Neural crest cell (in vitro differentiated cells): ENCODE measurements at places on chromosomes 16 and 17.

DNA sequence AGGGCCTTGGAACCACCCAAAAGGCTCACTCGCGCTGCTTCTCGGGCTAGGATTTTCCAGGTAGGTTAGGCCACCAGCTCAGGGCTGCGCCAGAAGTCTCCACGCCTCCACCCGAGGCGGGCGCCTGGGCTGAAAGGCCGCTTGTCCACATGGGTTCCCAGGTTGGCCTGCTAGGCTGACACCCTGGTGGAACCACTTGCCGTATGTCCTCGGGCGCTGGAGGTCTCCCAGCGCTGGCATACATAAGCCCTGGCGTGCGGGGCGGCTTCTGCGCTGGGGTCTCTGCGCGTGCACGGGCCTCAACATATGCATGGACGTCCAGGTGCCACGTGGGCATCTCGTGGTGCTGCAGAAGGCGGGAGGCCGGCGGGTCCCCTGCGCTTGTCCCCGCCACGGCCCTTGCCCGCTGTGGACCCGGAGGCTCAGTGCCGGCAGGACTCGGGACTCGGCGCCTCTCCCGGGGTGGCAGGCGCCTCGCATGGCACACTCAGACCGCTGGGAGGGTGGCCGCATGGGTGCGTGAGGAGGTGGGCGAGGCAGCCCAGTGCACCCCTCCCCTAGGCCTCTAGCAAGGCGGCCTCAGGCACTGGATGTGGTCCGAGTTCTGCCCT is 47.2 kb upstream of the ZNF629 start:
- DNase-seq = no peak

DNA sequence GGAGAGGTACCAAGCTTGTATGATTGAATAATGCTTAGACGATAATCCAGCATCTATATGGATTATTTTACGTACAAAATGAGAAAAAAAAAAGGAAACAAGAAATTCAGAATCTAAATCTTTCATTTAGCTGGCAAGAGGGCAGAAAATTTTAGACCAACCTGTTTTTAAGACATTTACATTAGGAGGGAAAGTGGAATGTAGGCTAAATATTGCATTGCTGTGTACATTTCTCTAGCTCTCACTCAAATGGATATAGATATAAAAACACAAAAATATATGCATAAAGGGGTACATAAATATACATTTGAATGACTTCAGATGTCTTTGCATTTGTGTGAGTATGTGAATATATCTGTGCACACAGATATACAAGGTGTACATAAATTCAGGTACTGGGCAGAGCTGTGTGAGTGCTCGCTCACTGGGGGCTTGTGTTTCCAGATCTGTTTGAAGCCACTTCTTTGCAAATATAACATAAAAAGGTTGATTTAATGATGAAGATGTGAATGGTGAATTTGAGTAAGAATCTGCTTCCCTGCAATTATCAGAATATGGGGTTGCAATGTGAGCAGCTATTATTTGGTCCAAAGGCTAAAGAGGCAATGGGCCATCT is 14.2 kb upstream of the ZFHX3 start:
- no peak for DNase-seq

- DNase-seq = no peak
Measured at GRCh38 chr17:14078027-14078426, 8.7 kb downstream of the COX10 start.

DNA sequence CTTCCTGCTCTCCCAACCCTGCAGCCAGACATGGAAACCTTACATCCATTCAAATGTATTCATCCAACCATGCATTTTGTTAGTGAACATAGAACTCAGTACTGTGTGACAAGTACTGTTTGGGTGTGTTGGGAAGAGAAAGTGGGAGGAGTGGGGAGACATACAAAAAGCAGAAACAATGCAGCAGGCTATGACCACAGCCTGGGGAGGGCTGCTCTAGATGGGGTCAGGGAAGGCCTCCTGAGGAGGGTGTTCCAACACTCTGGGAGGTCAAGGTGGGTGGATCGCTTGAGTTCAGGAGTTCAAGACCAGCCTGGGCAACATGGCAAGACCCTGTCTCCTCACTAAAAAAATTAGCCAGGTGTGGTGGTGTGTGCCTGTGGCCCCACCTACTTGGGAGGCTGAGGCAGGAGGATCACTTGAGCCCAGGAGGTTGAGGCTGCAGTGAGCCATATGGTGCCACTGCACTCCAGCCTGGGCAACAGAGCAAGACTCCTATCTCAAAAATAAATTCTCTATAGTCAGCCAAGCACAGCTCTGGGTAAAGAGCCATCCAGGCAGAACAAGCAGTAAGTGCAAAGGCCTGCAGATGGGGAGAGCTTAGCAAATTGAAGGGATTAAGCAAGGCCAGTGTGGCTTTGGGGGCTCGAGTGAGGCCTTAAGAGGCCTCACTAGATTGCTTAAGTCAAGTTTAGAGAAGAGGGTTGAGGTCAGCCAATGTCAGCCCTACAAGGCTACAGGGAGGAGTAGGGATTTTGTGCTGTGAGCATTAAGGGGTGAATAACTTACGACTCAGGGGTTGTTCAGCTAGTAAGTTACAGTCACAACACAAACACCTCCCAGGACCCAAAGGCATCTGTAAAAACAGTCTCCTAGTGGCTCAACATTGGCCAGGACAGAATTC is 5.5 kb downstream of the SLC13A2 start:
- DNase-seq = no peak

DNA sequence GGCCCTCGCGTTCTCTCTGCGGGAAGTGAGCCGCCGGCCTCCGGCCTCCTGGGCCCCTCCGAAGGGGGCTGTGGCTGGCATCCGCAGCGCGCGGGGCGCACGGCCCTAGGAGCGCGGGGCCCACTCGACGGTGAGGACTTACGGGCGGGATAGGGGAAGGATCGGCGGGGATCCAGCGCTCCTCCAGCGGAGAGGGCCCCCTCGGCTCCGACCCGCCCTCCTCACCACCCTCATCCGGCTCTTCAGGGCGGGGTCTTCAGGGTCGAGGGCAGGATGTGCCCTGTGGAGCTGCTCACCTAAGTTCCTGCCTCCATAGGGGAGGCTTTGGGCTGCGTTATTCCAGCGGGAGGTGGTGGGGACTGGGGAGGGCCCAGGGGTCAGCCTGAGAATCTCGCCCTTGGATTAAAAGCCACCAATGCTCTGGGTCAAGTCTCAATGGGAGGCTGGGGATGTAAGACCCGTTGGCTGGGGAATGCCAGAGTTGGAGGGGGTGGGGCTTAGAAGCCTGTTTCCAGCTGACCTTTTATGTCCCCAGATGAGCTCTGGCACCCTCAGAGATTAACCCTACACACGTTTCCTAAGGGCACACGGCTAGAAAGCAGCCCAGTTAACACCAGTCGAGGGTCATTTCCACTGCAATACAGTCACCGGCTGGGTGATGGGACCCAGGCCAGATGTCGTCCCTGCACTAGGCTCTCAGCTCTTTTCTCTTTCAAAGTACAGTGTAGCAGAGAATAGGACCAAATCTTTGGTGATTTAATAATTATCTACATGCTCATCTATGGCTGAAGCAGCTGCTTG is 13.4 kb downstream of the TBX2 start:
- no peak for DNase-seq
